ENCODE measurements at places on chromosomes 16 and 17.

- peak; percentile 16 for DNase-seq
These were observed 151.2 kb downstream of the MSI2 start for GRCh38 chr17:57407287-57408070.

GRCh38 chr17:61469949-61470348, 17.7 kb downstream of the TBX4 start:
- DNase-seq: no peak

DNA sequence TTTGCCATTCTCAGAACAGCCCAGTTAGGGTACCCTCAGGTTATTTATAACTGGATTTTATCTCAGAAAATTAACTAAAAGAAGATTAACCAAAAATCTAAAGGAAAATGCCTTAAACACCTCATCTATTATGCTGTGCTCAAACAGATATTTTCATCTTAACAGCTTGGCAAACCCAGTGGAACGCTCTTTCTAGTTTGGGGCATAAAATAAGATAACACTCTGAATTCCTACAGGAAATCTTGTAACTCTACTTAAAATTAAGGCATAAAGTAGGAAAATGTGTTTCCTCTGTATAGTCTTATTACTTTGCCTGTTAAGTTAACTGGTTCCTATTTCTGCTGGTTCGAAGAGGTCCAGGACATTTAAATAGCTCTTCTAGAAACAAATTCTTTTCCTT, 723.9 kb downstream of the MAF start:
- no peak for DNase-seq

- DNase-seq: no peak
These were observed 13.5 kb downstream of the MTHFSD start for GRCh38 chr16:86541560-86541959.

DNA sequence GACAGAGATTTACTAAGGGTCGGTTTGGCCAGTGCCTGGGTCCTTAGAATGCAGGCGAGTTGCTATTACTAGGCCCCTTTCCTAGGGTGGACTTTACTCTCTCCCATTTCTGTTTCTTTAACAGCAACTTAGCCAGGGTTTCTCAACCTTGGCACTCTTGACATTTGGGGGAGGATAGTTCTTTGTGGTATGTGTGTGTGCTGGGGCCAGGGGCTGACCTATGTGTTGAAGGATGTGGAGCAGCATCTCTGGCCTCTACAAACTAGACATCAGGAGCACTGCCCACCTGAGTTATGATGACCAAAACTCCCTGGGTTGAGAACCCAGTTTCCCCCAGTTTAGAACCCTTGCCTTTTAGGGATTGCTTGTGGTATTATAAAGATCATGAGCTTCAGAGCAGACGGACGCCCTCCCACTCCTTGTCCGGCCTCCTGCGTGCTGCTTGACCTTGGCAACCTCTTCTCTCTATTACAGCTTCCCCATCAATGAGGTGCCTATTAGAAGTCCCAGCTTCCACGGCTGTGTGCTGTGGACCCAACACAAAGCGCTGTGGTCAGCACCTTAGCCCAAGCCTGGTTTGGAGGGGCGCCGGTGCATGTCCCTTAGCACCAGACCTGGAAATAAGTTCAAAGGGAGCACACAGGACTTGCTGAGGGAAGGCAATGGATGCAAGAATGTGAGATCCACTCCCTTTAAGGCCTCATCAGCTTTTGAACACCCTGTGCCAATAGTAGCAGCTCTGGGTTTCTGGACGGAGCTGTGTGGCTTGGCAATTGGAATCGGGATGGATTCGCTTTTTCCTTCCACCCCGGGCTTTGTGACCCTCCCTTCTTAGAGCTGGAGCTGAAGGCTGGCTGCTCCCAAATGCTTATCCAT, 239.2 kb upstream of the MAF start:
- no peak for DNase-seq

- DNase-seq: no peak
These were observed 43.9 kb downstream of the MEAK7 start for GRCh38 chr16:84460406-84461028.

GRCh38 chr17:66950886-66951604, 13.5 kb upstream of the CACNG4 start:
- no peak for DNase-seq

DNA sequence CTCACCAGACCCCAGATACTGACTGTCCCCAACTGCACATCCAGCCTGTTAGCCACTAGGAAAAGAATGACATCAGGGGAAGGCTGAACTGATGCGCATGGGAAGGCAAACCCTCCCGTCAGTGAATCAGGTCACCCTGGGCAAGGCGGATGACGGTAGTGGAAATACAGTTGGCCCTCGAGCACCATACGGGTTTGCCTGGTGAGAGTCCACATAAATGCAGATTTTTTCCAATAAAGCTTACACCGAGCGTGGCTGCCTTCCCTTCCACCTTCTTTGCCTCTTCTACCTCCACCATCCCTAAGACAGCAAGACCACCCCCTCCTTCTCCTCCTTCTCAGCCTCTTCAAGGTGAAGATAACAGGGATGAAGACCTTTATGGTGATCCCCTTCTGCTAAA, 236.1 kb upstream of the TNRC6C start:
- DNase-seq: no peak

- peak; percentile 59 for DNase-seq
These were observed 31.0 kb downstream of the HASPIN start for GRCh38 chr17:3754458-3755334.

- no peak for DNase-seq
These were observed 20.8 kb upstream of the ZFHX3 start for GRCh38 chr16:73068541-73069401.

GRCh38 chr17:78226759-78227454, 4.5 kb upstream of the TMEM235 start:
- no peak for DNase-seq

DNA sequence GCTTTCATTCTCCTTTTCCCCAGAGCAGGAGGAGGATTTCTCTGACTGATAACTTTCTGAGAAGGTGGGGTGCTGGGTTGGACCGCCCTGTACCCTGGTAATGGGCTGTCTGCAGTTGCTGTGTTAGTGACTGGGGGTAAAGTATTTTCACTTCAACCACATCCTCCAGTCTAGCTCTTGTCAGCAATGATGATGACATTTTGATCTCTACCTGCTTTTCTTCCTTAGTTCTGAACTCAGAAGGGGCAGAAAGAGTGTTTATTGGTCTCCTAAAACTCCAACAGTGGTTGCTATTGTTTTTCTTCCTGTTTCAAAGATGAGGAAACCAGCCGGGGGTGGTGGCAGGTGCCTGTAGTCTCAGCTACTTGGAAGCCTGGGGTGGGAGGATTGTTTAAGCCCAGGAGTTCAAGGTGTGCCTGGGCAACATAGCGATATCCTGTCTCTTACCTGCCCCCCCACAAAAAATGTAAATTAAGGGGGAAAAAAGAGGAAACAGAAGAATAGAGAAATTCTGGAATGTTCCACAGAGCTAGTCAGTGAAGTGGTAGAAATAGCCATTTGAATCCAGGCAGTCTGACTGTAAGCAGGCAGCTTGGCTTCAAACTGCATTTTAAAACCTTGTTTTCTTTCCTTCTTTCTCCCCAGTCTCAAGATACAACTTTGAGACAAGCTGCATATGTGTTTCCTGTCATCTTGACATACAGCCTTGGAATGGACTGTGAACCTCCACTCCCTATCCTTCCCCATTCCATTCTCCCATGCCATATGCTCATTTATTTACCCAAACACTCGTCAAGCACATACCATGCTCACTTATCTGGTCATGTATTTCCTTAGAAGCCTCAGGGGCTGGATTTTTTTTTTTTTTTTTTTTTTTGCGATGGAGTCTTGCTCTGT, 3.3 kb upstream of the N4BP1 start:
- DNase-seq: peak; percentile 75

- DNase-seq: no peak
These were observed 137.3 kb upstream of the CIBAR2 start for GRCh38 chr16:85249418-85250146.

- no peak for DNase-seq
These were observed 42.0 kb upstream of the NFAT5 start for GRCh38 chr16:69523566-69524305.

DNA sequence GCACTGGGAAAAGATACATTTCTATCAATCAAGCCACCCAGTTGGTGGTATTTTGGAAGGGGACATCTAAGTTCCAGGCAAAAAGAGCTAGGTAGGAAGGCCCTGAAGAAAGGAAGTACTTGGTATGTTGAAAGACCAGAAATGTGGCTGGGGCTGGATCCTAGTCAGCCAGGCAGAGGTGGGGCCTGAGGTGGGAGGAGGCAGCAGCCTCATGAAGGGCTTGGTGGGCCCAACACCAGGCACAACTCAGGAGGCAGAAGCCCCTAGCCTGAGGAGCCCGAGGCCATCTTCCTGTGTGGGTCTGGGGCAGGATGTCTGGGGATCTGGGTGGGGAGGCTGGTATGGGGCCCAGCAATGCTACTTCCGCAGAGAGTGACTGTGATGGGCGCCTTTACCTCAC, 105.9 kb downstream of the SALL1 start:
- no peak for DNase-seq

DNA sequence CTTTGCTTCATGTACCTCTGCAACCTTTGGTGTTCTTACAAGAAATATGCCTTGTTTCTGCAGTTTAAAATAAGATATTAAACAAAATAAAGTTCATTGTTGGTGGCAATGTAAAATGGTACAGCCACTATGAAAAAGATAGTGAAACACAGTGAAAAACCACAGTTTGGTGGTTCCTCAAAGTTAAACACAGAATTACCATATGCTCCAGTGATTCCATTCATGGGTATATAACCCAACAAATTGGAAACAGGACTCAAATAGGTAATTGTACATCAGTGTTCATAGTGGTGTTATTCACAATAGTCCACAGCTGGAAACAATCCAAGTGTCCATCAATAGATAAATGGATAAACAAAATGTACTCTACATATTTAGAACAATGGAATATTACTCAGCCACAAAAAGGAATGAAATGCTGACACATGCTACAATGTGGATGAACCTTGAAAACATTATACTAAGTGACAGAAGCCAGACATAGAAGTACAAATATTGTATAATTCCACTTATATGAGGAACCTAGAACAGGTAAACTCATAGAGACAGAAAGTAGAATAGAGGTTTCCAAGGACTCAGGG, 49.2 kb downstream of the CUEDC1 start:
- no peak for DNase-seq

- DNase-seq: no peak
These were observed 157.3 kb downstream of the KIF2B start for GRCh38 chr17:53979991-53980390.

DNA sequence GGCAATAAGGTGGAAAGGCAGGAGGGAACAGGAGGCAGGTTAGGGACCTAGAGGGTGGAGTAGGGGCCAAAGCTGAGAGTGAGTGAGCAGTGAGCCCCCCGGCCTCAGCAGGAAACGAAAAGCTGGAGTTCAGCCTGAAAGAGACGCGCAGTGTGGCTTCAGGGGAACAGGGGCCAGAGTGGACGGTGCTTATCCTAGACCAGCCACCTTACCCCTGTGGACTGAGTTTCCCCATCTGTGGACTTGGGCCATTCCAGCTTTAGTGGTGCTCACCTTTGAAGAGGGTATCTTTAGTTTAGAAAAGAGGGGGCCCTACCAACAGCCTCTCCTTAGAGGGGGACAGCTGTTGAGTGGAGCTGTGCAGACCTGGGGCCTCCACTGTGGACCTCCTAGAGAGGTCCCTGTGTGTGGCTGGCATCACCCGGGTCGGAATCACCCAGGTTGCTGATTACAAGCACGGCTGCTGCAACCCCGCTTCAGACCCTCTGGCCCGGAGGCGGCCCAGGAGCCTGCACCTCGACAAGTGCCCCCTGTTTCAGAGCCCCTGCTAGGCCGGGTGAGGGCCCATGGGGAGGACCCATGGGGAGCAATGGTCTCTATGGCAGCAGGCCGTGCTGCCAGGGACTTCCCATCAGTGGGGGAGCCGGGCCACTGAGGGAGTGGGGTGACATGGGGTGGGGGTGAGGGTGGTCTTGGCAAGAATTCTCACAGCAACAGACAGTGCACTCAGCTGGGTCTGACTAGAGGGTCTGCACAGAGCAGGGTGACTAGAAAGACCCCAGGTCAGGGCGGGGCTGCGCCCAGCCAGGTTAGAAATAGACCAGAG, 2.6 kb downstream of the GPR142 start:
- no peak for DNase-seq

DNA sequence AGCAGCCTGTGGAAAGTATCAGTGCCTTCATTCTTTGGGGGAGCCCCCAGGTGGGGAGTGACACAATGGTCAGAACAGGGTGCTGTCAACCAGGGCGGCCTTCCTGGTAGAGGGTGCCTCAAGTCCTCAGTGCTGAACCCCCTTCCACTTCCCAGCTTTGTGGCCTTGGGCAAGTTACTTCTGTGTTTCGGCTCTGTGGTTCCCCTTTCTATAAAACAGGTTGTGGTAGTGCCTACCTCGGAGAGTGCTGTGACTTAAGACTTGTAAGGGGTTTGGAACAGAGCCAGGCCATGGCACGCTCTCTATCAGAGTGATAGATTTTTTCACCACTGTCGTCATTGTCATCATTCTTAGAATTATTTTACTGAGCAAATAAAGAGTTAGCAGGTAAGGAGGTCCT, 141.1 kb downstream of the CCDC182 start:
- peak; percentile 73 for DNase-seq

DNA sequence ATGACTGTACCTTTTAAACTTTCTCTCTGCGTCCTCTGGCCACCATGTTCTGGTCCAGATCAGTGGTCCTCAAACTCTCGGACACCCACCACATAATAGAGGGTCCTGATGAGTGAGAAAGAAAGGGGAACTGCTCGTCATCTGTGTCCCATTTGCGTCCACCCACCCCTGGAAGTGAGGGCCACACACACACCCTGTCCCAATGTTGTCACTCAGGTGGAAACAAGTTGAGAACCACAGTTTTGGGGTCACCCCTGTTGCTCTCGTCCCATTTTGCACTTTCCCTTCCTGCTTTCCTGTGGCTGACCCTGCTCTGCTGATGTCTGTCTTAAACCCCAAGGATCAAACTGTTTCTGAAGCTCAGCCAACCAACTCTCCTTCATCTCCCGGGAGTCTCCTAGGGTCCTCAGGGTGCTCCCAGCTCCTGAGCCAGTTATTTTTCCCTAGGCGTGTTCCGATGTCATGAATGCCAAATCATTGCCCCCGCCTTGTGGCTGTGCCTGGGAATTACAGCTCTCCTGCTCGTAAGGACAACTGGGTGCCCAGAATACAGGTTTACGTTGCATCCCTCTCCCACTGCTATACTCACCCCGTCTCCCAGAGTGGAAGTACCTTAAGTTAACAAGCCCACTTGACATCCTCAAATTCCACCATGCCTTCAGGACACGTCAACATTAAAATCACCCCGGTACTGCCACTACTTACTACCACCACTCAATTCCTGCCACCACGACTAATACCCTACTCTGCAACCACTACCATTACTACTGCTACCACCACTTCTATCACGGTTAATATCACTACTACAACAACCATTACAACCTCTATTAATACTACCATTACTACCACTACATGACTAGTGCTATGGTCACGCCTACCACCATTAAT, 26.0 kb upstream of the HNF1B start:
- peak; percentile 38 for DNase-seq

GRCh38 chr17:38743556-38744171, 4.5 kb downstream of the PCGF2 start:
- no peak for DNase-seq

All from activated CD4-positive, alpha-beta T cell treated with anti-CD3 and anti-CD28 coated beads, Interleukin-2, Interleukin-4, amounts not matched to agents 100 ng/mL and 50 ng/mL, durations not matched to agents 16 hours and 8 hours (primary cell).